ENCODE measurements at places on chromosomes 2 and 18. TPM values are rescaled to one million over a fixed set of nuclear protein-coding genes. Genes with fewer than 3 reads are reported as not detected.

Gene C1D
- 32.7 TPM for total RNA-seq

Gene PRKAG3
- not detected for total RNA-seq

Gene SGPP2
- 0.73 TPM for total RNA-seq

Gene ABCB11
- total RNA-seq = not detected

Gene CNGA3
- not detected for total RNA-seq

Gene IL37
- not detected for total RNA-seq

Gene SNRNP27
- total RNA-seq = 58.5 TPM

Gene INPP1
- total RNA-seq = 1.6 TPM

Gene HAAO
- not detected for total RNA-seq

Gene NT5C1B
- not detected for total RNA-seq

GRCh38 chr18:74784752-74785151, 187.1 kb downstream of the ZNF407 start:
- DNase-seq = no peak

GRCh38 chr2:164151522-164151921, 415.7 kb upstream of the FIGN start:
- DNase-seq = no peak

DNA sequence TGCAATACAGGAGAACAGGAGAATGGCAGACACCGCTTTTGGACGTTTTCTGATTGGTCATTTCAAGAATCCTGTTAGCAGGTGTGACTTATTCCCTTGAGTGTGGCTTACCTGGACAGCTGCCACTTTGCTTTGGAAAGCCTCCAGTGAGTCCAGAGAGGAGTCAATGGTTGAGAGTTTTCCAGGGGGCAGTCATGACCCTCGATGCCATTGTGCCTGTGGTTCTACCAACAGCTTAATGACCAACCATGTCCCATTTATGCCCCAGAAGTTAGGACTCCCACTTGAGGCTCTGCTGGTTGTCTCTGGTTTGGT, 12.4 kb downstream of the IGFBP2 start:
- DNase-seq = no peak

DNA sequence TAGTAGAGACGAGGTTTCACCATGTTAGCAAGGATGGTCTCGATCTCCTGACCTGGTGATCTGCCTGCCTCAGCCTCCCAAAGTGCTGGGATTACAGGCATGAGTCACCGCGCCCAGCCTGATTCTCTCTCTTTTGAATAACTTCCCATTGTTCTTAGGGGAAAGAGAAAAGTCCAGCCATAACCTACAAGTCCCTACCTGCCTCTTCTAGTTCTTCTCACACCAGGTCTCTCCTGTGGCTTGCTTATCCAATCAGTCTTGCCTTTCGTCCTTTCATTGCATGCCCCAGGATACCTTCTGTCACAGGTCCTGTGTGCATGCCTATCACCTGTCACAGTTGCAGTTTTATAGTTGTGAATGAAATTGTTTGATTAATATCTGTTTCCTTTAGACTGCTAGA, 148.1 kb downstream of the SLC4A3 start:
- DNase-seq = no peak

GRCh38 chr2:119338826-119339561, 27.6 kb downstream of the C2orf76 start:
- DNase-seq = peak; percentile 76

- no peak for DNase-seq
Measured at GRCh38 chr2:56749152-56749752, 565.5 kb downstream of the CCDC85A start.

GRCh38 chr2:37323176-37323780, 1.4 kb downstream of the PRKD3 start:
- no peak for DNase-seq

DNA sequence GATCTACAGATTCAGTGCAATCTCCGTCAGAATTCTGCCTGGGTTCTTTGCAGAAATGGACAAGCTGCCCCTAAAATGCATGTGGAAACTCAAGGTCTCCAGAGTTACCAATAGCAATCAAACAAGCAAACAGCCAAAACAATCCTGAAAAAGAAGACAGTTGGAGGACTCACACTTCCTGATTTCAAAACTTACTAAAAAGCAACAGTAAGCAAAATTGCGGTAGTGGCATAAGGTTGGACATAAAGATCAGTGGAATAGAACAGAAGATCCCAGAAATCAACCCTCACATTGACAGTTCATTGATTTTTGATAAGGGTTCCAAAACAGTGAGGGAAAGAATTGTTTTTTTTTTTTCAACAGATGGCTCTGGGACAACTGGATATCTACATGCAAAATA, 59.7 kb downstream of the NPPC start:
- DNase-seq = no peak

- no peak for DNase-seq
Measured at GRCh38 chr2:176494949-176495353, 225.7 kb downstream of the MTX2 start.

GRCh38 chr2:135121016-135121657, 69.0 kb downstream of the RAB3GAP1 start:
- no peak for DNase-seq

DNA sequence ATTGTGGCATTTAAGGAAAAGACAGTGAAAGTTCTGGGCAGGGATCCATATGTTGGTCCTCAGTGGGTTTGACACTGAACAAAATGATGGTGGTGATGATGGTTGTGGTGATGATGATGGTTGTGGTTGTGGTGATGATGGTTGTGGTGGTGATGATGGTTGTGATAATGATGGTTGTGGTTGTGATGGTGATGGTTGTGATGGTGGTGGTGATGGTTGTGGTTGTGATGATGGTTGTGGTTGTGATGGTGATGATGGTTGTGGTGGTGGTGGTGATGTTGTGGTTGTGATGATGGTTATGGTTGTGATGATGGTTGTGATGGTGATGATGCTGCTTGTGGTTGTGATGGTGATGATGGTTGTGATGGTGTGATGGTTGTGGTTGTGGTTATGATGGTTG, 308.7 kb downstream of the AGAP1 start:
- DNase-seq = no peak

- DNase-seq = no peak
Measured at GRCh38 chr2:56117764-56118163, 66.0 kb upstream of the CCDC85A start.

DNA sequence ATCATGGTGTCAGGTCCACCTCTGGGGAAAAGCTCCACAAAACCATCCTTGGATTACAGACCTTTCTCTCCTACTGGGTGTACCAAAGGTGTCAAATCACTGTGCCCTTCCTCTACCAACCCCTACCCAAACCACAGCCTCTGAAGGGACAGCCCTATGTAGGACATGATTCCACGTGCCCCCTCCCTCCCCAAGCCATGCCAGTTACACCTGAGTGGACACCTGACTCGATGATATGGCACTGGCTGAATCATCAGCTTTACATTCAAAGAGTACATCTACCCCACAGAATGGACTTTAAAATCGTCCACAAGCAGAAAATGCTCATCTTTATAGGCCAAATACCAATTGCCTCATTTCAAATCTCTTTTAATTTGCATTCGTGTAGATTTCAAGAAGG, 26.0 kb downstream of the TRABD2A start:
- DNase-seq = no peak

- DNase-seq = no peak
Measured at GRCh38 chr2:38000485-38001222, 75.3 kb downstream of the CYP1B1 start.

- peak; percentile 81 for DNase-seq
Measured at GRCh38 chr2:241300000-241300399, 15.5 kb downstream of the HDLBP start.

DNA sequence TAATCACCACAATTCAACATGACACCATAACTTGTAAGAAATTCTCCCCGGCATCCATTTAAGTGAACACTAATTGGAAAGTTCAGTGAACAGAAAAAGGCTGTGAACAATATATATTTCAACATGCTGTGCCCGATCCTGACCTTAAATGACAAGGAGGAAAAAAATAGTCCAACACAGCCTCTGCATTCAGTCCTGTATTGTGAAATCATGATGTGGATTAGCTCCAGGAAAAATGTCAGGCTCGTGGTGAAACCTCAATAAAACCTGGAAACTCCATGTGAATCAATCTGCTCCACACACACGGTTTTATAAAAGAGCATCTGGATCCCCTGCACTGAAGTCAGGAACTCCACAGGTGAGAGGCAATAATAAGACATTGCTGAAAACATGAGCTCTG, 145.4 kb upstream of the SPOPL start:
- no peak for DNase-seq

DNA sequence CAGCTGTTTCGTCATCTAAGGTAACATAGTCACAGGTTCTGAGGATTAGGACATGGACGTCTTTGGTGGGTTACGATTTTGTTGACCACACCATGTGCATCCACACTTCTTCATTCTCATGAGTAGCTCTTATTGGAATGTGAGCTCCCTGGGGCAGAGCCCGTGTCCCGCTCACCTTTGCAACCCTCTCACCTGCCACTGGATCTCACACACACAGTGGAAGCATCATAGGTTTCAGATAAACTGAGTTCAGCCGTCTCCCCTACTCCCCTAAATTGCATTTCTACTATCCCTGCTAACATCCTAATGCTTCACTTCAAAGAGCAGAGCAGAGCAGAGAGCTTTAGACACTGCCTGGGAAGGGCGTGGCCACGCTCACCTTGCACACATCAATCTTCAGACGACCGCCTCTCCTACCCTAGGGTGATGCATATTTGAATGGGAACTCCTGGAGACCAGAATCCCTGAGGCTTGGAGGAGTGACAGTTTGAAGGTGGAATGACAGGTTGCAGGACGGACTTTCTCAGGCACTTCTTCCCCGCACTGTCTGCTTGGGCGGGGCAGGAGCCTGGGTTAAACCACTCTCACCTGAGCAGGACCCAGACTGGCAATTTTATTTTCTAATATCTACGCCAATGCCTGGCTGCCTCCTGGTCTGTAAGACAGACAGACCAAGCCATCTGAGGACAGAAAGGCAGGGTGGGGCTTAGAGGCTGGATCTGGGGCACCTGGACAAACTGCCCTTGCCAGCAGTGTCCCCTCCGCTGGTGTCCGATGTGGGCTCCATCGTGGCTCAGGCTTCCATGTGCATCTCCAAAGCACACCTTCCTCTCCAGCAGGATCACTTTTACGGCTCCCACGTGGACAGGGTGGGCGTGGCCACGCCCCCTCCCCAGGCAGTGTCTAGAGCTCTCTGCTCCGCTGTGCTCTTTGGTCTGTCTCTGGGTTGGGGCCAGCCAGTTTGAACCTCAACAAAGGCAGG, 229.5 kb upstream of the COPS8 start:
- no peak for DNase-seq

DNA sequence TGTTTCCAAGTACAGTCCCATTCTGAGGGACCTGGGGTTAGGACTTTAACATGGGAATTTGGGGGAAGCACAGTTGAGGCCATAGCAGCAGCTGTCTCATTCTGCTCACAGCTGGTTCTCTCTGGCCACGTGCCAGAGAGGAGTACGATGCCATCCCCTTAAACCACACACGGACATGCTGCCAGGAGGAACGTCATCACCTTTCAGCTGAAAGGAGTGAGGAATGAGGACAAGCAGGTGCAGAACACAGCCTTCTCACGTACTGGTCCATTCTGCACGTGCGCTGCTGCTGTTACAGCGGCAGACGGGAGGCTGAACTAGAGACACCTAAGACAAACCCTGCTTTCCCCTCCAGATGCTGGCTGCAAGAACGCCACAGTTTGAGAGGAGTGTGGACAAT, 33.5 kb downstream of the ODC1 start:
- no peak for DNase-seq

DNA sequence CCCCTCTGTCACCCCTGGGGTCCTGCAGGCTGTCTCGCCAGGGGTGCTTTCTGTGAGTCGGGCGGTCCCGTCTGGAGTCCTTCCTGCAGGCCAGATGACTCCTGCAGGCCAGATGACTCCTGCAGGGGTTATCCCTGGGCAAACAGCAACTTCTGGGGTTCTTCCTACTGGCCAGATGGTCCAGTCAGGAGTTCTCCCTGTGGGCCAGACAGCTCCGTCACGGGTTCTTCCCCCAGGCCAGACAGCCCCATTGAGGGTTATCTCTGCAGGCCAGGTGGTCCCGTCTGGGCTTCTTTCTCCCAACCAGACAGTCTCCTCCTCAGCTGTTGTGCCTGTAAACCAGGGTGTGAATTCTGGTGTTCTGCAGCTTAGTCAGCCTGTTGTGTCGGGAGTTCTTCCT, 27.6 kb downstream of the ADNP2 start:
- no peak for DNase-seq

DNA sequence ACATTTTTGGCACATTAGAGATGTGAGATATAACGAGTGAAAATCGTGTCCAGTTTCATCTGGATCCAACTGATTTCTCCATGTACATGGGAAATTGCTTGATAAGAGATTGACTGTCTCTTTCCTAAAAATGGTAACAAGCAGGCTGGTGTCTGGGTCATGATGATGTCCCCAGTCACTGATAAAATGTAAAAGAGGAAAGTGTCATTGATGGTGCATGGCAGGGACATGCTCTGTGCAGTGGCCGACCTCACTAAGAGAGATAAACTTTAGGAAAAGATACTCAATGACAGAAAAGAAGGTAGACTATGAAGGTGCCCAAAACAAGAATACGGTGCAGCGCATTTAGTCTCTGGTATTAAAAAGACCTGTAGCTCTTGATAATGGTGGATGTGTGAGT, 1517.5 kb downstream of the RPIA start:
- no peak for DNase-seq

GRCh38 chr18:8709248-8710059, 4.1 kb downstream of the MTCL1 start:
- no peak for DNase-seq

GRCh38 chr18:4399929-4400328, 55.2 kb downstream of the DLGAP1 start:
- DNase-seq = no peak

DNA sequence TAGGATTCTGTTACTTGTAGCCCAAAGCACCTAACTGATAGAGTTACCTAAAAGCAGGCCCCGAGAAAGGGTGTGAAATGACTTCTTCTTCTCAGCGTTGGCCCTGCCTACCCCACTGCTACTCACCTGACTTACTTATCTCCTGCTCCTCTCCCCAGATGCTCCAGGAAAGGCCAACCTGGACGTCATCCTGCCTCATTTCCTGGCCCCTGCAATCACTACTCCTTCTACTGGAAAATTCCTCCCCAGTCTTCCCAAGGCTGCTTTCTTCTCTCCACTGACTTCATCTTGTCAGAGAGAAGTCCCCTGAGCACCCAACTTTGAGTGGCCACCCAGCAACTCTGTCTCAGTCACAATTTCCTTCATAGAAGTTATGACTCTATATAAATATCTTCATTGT, 63.4 kb upstream of the KLF7 start:
- DNase-seq = no peak

- no peak for DNase-seq
Measured at GRCh38 chr2:168052773-168053172, 194.6 kb downstream of the STK39 start.

DNA sequence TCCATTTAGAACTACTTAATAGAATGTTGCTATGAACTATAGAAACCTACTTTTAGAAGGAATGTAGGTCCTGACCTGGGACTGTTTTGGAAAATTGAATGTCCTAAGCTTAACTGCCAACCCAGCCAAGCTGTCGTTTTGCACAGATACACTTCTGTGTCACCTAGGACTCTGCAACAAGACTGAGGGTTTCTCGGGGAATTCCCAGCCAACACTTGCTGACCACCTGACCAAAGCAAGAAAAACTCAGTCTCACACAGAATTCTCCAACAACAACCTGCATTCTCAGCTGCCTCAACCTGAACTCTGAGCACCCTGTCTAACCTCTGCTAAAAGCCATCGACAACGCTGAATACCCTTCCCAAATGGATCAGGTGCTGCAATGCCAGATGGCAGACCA, 128.2 kb downstream of the SS18 start:
- DNase-seq = no peak
